ENCODE measurements at places on chromosomes 6 and 20.

DNA sequence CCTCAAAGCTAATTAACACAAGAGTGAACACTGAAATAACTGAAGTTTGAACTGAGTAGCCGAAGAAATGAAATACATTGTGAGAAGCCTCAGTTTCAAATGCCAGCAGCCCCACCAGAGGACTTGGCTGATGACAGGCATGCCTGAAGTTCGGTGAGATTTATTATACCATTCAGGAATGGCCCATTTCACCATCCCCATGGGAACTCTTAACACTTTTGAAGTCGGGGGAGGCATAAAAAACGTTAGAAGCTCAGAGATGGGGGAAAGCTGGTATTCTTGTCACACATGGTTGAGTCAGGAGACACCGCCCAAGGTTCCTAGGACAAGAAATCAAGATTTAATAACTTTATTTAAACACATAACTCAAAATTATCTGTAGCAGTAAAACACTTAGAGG, 17.6 kb upstream of the SLC22A3 start:
- DNase-seq = no peak

GRCh38 chr6:116370760-116371119, at the start of gene DSE:
DSE (plus strand) TSS chr6:116370947; CDS start chr6:116399251, 28,304 bp downstream.
- peak; percentile 54 for DNase-seq

DNA sequence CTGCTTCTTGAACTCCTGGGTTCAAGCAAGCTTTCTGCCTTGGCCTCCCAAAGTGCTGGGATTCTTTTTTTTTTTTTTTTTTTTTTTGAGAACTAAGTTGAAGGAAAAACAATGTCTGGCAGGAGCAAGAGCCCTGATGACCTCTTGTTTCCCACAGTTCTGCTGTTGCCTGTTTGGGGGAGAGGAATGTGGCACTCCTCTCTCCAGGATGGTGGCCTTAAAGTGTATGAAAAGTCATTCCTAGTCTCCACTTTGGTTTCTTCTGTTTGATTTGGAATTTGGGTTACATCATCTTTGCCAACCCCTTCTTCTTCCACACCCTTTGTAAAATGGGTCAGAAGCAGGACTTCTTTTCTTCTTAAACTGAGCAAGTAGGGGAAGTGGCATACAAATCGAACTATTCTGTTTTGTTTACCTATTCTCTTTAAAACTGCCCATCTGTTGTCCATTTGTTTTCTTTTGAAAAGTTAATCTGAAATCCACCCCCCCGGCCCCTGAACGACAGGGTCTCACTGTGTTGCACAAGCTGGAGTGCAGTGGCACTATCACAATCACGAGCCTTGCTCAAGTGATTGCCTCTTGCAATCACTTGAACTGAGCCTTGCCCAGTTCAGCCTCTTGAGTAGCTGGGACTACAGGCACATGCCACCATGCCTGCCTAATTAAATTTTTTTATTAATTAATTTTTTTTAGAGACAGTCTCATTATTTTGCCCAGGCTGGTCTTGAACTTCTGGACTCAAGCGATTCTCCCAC, 11.3 kb downstream of the CARMIL1 start:
- no peak for DNase-seq

GRCh38 chr6:143896126-143896860, 32.0 kb downstream of the ZC2HC1B start:
- DNase-seq = no peak

DNA sequence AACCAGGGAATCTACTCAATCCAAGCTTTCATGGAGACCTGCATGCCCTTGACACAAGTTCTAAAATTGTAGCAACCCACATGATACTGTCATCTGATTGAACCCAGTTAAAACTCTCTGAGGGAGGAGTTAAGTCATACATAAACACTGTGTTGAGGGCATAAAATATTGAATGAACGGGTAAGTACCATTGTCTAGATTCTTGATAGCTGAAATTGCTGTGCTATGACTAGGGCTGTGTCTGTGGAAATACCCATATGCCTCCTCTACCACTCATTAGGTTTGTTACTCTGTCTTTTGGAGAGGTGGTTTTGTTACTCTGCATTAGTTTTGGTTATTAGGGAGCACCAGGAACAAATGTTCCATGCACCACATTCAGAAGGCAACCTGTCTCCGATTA, 7.6 kb downstream of the ENPP4 start:
- DNase-seq = no peak

DNA sequence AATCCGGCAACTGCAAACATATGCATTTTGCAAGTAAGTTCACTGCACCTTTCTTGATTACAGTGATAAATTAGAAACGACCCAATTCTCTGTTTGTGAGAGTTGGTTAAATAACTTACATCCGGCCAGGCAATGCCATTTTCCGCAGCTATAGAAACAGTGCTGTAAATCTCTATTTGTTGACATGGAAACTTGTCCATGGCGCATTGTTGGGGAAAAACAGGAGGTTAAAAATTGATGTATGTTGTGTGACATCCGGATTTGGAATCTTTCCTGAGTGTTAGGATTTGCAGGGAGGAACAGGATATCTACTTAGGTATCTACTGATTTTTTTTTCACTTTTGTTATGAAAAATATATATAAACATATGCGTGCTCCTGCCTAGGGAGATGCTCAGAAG, 66.5 kb downstream of the DLGAP4 start:
- DNase-seq = no peak

- DNase-seq = no peak
These were observed 12.0 kb downstream of the TTI1 start for GRCh38 chr20:38021087-38021772.

- peak; percentile 23 for DNase-seq
These were observed 36.6 kb upstream of the HIVEP1 start for GRCh38 chr6:11975353-11975977.

DNA sequence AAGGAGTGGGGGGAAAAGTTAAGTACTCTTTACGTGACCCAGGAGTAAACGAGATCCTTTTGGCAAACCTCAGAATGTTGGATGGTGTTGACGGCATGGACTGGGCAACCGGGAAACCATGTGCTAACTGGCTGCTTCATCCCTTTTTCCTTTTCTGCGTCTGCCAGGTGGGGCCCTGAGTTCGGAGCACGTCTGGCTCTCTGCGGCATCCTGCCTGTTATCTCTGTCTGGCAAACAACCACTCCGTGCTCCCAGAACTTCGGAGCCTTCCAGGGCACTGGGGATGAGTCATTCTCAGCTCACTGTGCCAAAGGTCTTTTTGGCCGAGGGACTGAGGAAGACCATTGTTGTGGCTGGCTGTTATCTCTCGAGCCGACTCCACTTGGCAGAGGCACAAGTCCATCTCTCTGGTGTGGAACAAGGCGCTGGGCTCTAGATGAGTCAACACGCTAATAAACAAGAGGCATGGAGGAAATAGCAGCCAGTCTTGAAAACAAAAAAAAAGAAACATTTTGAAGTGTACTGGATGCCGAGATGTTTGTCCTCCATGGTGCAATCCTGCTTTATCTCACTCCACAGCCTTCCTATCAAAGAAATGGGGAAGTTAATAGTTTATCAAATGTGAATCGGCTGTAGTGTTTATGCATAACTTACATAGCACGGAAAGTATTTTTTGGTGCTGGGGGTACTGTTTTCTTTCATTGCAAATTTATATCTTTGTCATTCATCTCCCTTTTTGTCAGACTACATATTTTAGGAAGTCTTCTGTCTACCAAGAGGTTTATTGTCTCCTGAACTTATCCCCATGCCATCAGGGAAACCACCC, 64.6 kb upstream of the TXNDC5 start:
- DNase-seq = no peak

- DNase-seq = no peak
These were observed 52.8 kb upstream of the SRSF6 start for GRCh38 chr20:43404878-43405277.

- DNase-seq = no peak
These were observed 39.4 kb upstream of the FABP7 start for GRCh38 chr6:122740091-122740490.

- DNase-seq = no peak
These were observed 338.2 kb downstream of the SOX4 start for GRCh38 chr6:21931641-21932335.

GRCh38 chr20:57476641-57477461, 48.1 kb downstream of the CTCFL start:
- DNase-seq = no peak

DNA sequence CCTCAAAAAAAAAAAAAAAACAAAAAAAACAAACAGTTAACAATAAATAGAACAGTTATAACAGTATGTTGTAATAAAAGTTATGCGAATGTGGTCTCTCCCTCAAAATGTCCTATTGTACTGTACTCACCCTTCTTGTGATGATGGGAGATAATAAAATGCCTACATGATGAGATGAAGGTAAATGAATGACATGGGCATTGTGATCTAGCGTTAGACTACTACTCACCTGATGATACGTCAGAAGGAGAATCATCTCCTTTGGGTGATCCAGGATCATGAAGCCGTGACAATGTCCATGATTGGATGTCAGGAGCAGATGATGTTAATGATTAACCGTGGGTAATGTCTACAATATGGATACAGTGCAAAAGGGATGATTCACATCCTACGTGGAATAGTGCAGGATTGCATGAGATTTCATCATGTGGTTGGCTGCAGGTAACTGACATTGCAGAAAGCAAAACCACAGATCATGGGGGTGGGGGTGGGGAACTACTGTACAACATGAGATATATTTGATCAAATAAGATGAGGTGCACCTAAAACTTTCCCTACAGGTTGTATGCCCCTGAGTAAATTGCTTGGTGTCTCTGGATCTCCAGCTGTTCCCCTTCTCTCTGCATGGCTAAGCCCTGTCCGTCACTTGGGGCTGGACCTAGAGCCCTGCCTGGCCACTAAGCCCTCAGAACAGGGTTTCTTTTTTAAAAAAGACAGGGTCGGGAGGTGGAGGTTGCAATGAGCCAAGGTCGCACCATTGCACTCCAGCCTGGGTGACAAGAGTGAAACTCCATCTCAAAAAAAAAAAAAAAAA, 6.2 kb upstream of the RBCK1 start:
- DNase-seq = no peak

- no peak for DNase-seq
These were observed 3.3 kb upstream of the COL11A2 start for GRCh38 chr6:33195304-33196165.

DNA sequence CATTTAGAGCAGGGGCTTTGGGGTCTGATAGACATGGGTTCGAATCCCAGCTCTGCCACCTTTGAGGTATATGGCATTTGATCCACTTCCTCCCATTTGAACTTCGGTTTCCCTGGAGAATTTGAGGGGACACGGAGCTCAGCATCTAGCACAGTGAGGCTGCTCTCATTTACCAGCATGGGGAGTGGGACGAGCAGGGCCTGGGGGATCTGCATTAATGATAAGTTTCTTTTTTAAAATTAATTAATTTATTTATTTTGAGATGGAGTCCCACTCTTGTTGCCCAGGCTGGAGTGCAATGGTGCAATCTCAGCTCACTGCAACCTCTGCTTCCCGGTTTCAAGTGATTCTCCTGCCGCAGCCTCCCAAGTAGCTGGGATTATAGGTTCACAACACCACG, 52.6 kb downstream of the VSTM2L start:
- DNase-seq = no peak

DNA sequence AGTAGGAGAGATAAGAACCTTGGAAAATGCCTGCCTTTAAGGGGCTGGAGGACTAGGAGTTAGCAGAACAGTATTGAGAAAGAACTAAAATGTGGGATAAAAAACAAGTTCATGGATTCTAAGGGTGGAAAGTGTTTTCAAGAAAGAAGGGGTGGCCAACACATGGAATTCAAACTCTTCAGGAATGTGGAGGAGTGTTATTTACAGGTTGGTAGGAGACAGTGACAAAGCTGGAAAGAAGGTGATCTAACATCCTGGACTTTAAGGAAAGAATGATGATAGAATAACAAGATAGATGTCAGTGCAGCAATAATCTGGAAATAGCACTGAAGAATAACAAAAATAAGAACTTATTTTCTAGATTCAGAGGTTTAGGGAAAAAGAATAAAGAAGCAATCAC, 54.0 kb upstream of the TNFRSF21 start:
- DNase-seq = no peak

GRCh38 chr20:24289737-24290481, 179.5 kb upstream of the SYNDIG1 start:
- no peak for DNase-seq
